SHP77 treated with DMSO at 0.1 percent for 48 hours (cell line): ENCODE measurements at places on chromosomes 16 and 17.

- DNase-seq: no peak
These were observed 22.7 kb downstream of the WNT9B start for GRCh38 chr17:46873941-46874645.

- no peak for DNase-seq
These were observed 175.2 kb upstream of the NLRP1 start for GRCh38 chr17:5759501-5759925.

GRCh38 chr16:85845266-85845665, 45.8 kb downstream of the COX4I1 start:
- DNase-seq: no peak

DNA sequence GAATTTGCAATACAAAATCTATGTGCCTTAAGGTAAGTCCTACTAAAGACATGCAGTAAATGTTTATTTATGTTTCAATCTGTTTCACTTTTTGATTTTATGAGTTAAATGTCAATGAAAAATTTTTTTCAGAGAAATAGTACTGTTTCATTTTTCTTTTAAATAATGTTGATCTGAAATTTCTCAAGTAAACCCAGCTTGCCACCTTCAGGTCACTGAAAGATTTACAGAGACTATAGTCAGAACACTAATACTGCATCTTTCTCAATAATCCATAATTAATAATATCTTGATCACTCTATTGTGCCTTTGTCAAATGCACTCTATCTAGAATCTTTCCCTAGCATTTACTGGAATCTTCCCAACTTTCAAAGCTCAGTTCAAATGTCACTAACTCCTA, 6.5 kb upstream of the DHX40 start:
- DNase-seq: no peak

DNA sequence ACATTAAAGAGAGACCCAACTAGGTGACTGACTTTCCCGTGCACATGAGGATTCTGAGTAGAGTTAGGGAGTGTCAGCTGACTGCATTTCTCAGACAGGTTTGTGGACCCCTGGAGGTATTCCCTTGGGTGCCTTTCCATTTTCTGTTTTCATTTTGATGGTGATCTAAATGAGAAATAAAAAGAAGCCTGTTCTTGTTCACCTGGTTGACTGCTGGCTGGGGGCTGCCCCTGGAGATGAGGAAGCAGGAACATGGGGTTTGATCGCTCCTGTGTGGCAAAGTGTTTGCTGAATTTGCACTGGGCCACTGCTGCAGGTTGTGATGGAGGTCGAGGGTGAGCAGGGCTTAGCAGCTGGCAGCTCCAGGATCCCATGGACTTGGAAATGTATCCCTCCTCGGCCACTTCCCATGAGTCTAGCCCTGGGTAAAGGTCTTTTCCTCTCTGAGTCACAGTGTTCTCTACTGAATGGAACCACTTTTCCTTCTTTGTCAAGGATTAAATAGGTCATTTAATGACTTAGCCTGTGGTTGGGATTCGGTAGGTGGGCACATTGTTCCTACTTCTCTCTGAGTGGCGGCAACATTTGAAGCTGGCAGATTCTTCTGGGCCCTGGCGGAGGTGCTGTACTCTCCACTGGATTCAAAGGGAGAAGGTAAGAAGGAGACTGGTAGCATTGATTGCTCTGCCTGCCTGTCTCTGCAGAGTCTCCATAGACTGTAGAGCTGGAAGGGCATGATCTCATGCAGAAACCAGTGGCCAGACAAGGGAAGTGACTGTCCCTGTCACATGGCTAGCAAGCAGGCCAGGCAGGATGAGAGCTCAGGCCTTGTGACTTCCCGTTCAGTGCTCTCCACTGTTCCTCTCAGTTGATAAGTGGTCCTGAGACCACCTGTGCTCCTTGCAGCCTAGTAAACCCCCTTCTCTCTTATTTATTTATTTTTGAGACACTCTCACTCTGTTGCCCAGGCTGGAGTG, 17.9 kb downstream of the SNX29 start:
- DNase-seq: no peak

DNA sequence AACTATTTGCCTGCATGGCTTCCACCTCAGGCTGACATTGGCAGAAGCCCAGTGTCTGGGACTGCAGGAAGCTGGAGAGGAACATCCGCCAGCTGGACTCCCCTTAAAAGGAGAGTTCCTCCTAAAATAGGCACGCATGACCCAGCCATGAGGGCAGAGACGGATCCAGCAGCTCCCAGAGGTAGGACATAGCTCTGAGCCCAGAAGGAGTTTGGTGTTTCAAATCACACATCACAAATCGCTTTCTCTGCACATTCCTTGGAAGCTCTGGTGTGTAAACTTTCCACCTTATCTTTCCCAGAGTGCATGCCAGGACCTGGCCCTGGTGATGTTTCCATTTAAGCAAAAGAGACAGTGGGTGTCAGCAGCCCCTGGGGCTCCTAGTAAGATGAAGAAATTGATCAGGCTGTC, 231.1 kb upstream of the CDH5 start:
- no peak for DNase-seq

DNA sequence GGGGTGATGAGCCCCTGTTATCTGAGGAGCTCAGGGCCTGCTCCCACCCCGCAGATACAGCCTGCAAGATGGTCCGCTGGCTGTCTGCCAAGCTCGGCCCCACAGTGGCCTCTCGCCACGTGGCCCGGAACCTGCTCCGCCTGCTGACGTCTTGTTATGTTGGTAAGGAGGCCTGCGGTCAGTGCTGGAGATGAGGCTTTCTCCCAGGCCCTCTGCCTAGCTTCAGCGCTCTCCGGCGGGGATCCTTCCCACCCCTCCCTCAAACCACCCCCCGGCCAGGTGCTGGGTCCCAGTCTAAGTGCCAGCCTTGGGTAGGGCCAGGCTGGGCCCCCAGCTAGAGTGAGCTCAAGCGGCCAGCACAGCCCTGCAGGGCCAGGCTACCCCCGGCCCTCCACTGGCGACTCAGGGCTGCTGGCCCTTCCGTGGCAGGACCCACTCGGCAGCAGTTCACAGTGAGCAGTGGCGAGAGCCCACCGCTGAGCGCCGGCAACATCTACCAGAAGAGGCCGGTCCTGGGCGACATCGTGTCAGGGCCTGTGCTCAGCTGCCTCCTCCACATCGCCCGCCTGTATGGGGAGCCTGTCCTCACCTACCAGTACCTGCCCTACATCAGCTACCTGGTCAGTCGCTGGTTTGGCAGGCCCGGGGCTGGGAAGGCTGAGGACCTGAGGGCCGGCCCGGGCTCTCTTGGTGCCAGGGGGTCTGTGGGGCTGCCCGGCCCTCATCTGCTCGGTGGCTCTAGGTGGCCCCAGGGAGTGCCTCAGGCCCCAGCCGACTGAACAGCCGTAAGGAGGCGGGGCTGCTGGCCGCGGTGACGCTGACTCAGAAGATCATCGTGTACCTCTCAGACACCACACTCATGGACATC, 6.1 kb downstream of the WDR81 start:
- no peak for DNase-seq

GRCh38 chr16:51151961-51152663, 1.0 kb upstream of the SALL1 start:
- no peak for DNase-seq

GRCh38 chr16:188674-189073, 8.4 kb downstream of the HBQ1 start:
- DNase-seq: no peak

- no peak for DNase-seq
These were observed 9.2 kb upstream of the PRKCB start for GRCh38 chr16:23826528-23827045.

- DNase-seq: no peak
These were observed 11.2 kb downstream of the P2RX1 start for GRCh38 chr17:3905017-3905520.

DNA sequence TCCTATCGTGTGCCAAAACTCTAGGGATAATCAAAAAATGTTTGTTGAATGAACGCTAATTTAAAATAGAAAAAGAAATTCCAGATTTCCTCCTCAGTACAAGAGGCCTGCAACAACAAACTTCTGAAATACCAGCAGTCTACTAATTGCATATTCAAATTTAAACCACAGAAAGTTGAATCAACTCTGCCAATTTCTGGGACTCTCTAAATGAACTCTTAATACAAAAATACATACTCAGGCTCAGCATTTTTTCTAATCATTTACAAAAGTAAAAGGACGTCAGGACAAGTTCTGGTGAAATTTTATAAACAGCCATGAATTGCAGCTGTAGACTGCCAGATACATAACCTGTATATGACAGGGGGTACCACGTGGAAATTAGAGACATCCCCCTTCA, 49.0 kb downstream of the KANSL1 start:
- DNase-seq: no peak

GRCh38 chr16:66639091-66639885, 34.8 kb downstream of the CMTM3 start:
- no peak for DNase-seq

DNA sequence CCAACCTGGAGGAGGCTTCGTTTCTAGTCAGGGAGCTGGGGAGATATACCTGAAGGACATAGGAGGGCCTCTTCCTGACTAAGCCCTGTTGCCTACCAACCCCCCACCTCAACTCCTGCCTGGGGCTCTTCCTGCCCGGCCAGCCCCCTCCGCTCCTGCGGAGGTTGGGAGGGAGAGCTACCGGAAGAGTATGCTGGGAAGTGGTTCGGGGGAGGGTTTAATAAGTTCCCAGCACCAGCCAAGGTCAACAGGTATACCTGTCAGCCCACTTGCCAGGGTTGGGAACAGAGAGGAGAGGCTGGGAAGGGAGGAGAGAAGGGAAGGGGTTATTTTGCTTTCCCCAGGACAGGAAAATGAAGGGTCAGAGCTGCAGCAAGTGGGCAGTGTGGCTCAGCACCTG, 4.7 kb downstream of the PPP1R1B start:
- DNase-seq: no peak

DNA sequence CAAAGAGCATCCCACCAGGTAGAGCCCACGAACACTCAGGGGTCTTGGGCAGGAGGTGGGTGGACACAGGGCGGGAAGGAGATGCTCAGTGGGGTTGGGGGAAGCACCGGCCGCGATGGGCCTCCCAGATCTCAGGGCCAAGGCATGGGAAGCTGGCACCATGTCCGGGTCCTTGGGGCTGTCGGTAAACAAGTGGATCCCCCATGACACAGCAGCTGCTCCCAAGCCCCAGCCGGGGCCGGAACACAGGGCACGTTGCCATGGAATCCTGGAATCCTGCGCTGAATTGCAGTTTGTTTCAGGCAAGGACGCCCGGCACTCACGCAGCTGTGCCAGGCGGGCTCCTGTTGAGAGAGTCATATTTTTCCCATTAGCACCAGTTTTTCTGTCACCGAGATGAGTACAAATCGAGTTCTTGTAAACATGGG, 23.0 kb upstream of the CHMP6 start:
- DNase-seq: peak; percentile 66

DNA sequence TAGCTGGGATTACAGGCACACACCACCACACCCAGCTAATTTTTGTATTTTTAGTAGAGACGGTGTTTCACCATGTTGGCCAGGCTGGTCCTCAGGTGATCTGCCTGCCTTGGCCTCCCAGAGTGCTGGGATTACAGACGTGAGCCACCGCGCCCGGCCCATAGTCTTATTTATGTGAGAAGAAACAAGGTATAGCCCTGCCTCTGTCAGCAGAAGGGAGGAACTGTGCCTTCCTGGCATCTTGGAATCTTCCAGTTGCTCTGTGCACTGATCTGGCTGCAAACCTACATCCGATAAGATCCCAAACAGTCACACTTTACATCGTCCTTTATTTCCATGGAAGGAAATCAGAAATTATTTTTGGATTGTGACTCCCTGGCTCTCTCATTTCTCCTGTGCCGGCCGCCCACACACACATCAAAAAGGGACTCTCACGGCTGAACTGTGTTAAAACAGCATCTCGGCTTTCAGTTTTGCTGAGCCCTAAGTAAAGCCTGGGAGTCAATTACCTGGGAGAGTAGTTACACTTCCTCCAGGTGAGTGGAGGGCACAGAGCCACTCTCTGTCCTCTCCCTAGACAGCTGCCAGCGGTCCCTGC, 23.3 kb downstream of the WIPI1 start:
- no peak for DNase-seq

DNA sequence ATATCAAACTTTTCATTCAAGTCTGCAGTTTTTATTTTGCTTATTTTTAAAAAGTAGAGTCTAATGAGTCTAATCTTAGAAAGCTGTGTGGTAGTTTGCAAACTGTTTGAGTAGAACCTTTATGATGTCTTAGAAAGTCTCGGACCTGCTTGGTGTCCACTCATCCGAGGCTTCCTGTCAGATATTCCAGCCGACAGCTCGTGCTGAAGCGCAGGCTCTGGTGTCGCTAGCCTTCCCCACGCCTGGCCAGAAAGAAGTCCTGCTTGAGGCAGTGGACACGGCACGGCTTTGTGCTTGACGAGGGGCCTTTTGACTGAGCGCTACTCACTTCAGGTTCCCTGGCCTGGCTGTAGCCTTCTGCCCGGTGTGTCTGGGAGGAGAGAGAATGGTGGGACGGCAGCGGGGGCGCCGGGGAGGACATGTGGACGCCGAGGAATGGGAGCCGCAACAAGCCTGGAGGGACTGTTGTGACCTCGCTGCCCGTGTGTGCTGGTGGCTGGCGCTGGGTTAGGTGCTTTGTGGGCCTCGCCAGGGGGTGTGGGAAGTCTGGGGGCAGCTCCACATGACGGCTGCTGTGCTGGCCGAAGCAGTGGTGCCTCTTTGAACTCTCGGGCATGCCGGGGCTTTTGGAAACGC, 33.5 kb downstream of the BANP start:
- no peak for DNase-seq

DNA sequence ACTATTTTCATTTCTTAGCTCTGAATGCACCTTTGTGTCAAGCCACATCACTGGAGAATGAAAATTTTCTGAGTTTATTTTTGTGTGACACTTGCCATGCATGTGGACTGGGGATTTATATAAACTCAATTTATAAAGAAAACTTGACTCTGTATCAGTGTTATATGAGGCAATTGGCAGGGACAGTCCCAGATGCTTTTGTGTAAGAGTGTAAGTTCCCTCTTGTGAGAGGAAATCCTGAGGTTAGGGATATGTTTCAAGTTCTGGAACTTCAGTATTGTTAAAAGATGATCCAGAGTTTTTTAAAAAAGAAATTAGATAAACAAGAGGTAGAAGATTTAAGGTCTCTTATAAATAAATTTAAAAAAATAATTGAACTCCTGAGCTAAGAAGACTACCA, 10.9 kb upstream of the CCL8 start:
- DNase-seq: no peak

- DNase-seq: no peak
These were observed 19.0 kb downstream of the ABR start for GRCh38 chr17:1160591-1161390.

- no peak for DNase-seq
These were observed 1217.8 kb downstream of the CDH8 start for GRCh38 chr16:60818465-60818864.

- DNase-seq: no peak
These were observed 79.9 kb upstream of the CBX4 start for GRCh38 chr17:79919164-79919585.

- DNase-seq: no peak
These were observed 126.3 kb downstream of the GAS7 start for GRCh38 chr17:10072086-10072485.

GRCh38 chr17:54947396-54947795, 21.1 kb downstream of the COX11 start:
- no peak for DNase-seq

GRCh38 chr16:27106305-27106704, 39.6 kb downstream of the C16orf82 start:
- DNase-seq: no peak

GRCh38 chr17:72631568-72631948, 460.9 kb downstream of the SLC39A11 start:
- peak; percentile 66 for DNase-seq
